NCI-H1092 (cell line): ENCODE measurements at places on chromosomes 3 and 15.

- no peak for DNase-seq
Observed at GRCh38 chr3:152319831-152320617, 51.3 kb downstream of the MBNL1 start.

DNA sequence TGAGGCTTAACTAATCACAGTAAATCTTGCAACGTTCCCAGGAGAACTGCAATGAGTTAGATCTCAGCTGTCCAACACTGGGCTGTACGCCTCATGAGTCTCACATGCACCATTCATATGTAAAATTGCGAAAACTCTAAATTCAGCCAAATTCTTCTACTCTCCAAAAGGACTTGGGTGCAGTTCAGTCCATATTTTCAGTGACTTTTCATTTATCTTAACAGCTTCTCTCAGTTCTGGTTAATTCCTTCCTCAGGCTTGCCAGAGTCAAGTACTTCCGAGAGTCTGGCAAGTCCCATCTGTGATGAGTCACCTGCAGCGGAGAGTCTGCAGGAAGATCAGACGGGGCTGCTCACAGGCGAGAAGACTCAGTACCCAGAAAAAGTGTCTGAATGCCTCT is 11.5 kb downstream of the CCDC80 start:
- DNase-seq, result no peak

- no peak for DNase-seq
Observed at GRCh38 chr15:94546808-94547207, 315.4 kb downstream of the MCTP2 start.

DNA sequence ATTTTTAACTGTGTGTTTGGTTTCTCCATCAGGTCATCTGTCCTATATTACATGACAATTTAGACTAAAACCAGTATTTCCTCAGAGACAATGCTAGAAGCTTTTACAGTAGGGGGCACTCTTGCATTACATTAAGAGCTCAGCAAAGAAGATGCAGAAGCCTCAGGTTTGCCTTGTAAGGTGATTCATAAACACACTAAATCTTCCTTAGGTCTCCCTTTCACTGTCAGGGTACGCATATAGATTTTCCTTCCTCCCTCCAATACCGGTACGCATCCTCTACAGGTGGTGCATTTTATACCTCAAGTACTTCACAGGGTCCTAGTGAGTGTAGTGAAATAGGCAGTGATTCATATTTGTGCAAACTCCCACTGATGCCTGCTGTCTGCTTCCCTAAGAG is 46.5 kb downstream of the CD86 start:
- DNase-seq, result peak; percentile 58

- no peak for DNase-seq
Observed at GRCh38 chr15:101652786-101653430, 727 bp upstream of the TM2D3 start.

- DNase-seq, result no peak
Observed at GRCh38 chr3:137041251-137041650, 83.5 kb downstream of the IL20RB start.

- DNase-seq, result no peak
Observed at GRCh38 chr15:80578206-80578595, 116.9 kb upstream of the ABHD17C start.

GRCh38 chr3:4900298-4900697 is 78.9 kb upstream of the BHLHE40 start:
- DNase-seq, result no peak

- DNase-seq, result no peak
Observed at GRCh38 chr3:196327405-196327804, 9.4 kb upstream of the DYNLT2B start.

GRCh38 chr3:4950351-4950784 is 28.9 kb upstream of the BHLHE40 start:
- no peak for DNase-seq

GRCh38 chr15:57611938-57612337 is 20.2 kb downstream of the MYZAP start:
- DNase-seq, result no peak

GRCh38 chr15:85976986-85977385 is 102.7 kb upstream of the AGBL1 start:
- no peak for DNase-seq

DNA sequence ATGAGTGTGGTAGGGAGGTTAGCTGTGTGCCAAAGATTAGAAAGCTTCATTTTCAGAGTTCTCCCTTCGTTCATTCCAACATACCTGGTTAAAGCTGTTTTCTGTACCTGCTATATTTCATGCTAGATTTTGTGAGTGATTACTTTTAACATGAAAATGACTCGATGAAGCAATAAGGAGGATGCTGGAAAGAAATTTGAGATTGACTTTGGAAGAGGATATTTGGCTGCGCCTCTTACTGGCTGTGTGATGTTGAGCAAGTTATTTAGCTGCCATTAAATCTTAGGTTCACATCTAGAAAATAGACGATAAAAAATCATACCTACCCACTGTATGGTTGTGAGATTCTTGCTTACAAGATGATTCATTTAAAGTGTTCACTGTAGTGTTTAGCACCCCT is 288.7 kb downstream of the ZIC4 start:
- no peak for DNase-seq

GRCh38 chr3:102085431-102086176 is 236.3 kb downstream of the NFKBIZ start:
- no peak for DNase-seq

DNA sequence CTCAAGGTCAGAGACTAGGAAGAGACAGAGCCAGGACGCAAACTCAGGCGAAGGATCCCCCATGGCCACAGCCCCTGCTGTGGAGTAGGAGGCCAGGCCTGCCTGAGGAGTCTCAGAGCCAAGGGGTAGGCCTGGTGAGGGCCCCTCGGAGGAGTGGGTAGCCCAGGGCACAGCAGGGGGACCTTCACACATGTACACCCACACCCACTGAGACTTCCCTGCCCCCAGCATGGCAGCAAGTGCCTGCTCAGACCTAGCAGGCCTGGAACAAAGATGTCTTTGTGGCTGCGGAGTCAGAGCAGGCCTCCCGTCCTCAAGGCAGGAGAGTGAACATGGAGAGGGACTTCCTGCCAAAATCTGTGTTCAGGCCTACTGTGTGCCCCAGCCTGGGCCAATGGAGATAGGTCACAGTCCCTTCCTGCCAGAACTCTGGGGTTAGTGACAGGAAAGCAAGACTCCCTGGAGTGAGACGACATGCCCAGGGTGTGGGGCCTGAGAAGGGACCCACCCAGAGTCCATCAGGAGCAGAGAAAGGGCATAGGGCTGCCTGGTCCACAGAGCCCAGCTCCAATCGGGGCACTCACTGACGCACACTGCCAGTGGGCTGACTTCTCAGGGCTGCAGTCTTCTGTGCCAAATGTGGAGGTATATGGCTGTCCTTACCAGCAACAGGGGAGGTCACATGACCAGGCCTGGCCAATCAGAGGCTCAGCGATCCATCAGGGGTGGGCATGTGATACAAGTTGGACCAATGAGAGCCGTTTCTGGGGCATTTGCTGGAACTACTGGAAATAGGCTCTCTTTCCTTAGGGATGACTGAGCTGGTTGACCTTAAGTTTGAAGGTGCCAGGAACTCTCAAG is 2.3 kb downstream of the GRIP2 start:
- DNase-seq, result no peak
